Neural crest cell (in vitro differentiated cells): ENCODE measurements at places on chromosomes 7 and 10. TPM values are rescaled to one million over a fixed set of nuclear protein-coding genes. Genes with fewer than 3 reads are reported as not detected.

DNA sequence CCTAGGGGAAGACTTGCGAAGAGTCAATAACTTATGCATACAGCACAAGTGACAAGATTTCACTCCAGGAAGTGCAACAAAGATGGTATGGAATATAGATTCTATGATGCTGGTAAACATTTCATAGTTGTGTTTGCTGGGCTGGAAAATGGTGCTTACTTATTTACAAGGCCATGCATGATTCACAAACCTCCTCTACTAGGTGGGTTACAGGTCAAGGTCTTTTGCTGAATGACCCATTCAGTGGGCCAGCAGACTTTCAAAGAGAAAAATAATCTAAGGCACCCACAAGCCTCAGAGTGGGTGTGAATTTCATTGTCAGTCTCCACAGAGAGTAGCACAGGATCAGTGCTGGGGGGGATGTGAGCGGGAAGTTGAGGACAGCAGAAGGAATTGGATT lies 378.5 kb downstream of the PLXNA4 start:
- no peak for DNase-seq

DNA sequence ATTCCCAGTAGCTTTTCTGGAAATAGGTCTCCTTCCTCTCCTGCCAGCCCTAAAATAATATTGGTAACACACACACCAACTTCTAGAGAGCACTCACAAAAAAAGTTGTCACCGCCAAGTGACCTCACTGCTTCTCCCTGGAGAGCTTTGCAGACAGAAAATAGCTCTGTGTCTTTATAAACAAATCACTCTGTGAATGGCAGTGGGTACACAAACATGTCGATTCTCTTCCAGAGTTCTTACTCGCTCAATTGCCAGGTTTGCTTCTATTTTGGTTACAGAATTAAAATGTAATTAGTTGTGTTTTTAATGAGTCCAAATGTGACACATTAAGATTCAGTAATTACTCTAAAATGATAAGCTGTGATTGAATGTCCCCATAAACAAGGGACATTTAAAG lies 649.2 kb upstream of the C7orf33 start:
- DNase-seq, result no peak

DNA sequence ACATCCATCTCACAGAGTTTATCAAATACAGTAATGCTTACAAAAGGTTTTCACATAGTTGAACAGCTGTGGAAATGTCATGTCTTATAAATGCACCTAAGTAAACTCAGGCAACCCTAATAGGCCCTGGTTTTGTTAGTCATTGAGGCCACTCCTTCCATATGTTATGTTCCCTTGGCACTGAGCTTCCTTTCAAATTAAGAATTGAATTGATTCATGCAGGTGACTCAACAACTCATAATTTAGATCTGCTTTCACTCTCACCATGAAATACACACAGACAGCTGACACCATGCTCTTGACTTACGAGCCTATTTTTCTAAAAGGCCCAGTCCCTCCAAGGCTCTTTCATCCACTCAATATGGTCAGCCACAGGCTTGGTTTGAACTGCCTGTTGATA lies 476.9 kb downstream of the KCNMA1 start:
- no peak for DNase-seq

Gene IGFBP1
- total RNA-seq, result not detected in 2 replicates

GRCh38 chr10:97868134-97868685 lies 18.6 kb downstream of the GOLGA7B start:
- DNase-seq, result no peak

Gene TMEM130
- total RNA-seq, result 0.61 and 0.82 TPM in 2 replicates

GRCh38 chr7:115965236-115965635 lies 65.3 kb downstream of the TFEC start:
- no peak for DNase-seq

- DNase-seq, result no peak
These were observed 399.5 kb upstream of the ANKRD30A start for GRCh38 chr10:36725581-36726520.

Gene EGR2
- total RNA-seq, result 14.2 and 14.4 TPM in 2 replicates

DNA sequence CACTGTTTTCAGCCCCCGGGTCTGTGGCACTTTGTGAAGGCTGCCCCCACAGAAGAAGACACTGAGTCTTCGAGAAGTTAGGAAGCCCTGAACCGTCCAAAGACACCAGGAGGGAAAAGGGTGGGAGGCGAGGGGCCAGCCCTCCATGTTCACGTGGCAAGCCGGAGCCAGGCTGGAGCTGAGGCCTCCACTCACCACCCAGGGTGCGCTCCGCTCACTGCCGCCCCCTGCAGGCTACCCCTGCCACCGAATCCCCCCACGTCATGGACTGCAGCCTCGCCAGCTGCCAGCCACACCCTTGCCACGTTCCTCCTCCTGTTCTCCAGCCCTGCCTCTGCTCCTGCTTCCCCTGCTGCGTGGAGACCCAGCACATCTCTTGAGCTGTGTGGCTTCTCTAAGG lies 59.0 kb upstream of the EN2 start:
- no peak for DNase-seq

Gene DNAJC12
- total RNA-seq, result 3.8 and 4.1 TPM in 2 replicates

- no peak for DNase-seq
These were observed 100.6 kb downstream of the PLXNA4 start for GRCh38 chr7:132475669-132476116.

Gene AOC1
- total RNA-seq, result not detected in 2 replicates

- no peak for DNase-seq
These were observed 208.4 kb upstream of the KLF14 start for GRCh38 chr7:130942211-130942964.

- no peak for DNase-seq
These were observed 42.4 kb downstream of the CCNY start for GRCh38 chr10:35378541-35379210.

Gene CAMK2G
- total RNA-seq, result 25.5 and 25.7 TPM in 2 replicates

DNA sequence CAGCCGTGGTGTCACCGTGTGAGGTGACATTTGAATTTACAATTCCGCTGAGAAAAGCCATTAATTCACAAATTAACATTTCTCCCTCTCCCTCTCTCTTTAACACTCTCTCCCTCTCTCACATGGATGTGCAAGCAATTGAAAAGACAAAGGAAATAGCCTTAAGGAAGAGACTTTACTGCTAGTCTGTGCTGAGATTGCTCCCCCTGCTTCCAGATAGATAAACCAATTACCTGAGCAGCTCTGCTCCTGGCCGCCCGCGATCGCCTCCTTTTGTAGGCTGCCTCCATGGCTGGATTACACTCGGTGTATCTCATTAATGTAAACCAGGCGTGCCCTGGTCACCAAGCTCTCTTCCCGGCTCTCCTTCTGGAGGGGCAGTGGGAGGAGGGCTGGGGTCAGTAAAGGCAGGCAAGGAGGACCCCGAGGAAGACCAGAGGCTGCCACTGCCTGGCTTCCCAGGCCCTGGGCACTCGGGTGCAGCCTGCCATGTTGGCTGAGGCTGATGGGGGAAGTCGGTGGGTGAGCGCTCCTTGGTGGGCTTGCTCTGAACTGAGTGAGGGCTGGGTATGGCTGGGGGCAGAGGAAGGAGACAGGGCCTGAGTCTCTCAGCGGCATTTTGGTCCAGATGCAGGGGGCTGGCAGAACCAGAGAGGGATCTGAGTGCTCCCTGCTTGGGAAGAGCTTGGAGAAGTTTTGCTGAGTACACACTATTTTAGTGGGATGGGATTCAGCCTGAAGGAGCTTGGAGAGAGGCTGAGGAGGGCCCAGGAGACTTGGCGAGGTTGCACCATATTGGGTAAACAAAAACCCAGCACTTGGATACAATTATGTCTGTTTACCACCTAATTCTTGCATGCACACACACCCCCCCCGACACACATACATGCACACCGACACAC lies 42.9 kb downstream of the PAX2 start:
- DNase-seq, result no peak

GRCh38 chr7:14604606-14605005 lies 297.9 kb downstream of the DGKB start:
- no peak for DNase-seq

Gene PAOX
- 8.8 and 9.7 TPM in 2 replicates for total RNA-seq

Gene CPA4
- 0.41 and 0.72 TPM in 2 replicates for total RNA-seq

DNA sequence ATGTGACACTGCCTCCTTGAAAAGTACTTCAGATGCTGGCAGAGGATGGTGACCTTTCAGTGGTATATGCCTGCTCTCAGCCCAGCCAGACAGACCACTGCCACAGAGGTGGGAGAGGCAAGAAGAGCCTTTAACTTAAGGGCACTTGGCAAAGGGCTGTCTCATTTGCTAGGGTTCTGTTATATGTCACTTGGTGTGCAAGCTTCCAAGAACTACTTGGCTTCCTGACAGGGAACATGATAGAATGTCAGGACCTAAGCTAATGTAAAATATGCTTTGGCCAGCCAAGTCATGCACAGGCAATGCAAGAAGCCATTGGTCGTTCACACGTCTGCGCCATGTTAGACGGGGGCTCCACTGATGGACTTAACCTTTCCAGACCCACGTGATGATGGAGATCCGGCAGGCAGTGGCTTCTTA lies 54.7 kb downstream of the RBM20 start:
- no peak for DNase-seq

GRCh38 chr10:97498841-97499560 lies at the start of gene UBTD1:
Gene UBTD1, plus strand, starts transcription at chr10:97498924. Its CDS starts 280 bp downstream, at chr10:97499204.
- DNase-seq, result no peak

Gene DYNC1I1
- total RNA-seq, result 0.71 and 0.79 TPM in 2 replicates

DNA sequence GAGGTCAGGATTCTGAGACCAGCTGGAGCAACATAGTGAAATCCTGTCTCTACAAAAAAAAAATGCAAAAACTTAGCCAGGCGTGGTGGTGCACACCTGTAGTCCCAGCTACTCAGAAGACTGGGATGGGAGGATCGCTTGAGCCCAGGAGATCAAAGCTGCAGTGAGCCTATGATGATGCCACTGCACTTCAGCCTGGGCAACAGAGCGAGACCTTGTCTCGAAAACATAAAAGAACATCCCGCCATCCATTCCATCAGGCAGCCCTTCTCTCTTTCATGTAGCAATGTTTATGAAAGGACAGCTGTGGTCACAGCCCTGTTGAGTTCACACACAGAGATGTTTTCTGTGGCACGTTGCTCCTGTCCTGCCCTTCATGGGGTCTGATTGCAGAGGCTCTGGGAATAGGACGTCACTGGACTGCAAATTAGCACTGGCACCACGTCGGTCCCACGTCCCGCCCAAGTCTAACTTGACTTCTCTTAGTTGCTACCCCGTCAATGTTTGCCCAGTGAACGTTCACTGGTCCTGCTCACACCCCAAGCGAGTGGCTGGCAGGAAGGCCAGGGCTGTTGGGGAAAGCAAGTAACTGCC lies 64.5 kb upstream of the MYL10 start:
- DNase-seq, result no peak

Gene ADAP1
- 5.2 and 6.4 TPM in 2 replicates for total RNA-seq

DNA sequence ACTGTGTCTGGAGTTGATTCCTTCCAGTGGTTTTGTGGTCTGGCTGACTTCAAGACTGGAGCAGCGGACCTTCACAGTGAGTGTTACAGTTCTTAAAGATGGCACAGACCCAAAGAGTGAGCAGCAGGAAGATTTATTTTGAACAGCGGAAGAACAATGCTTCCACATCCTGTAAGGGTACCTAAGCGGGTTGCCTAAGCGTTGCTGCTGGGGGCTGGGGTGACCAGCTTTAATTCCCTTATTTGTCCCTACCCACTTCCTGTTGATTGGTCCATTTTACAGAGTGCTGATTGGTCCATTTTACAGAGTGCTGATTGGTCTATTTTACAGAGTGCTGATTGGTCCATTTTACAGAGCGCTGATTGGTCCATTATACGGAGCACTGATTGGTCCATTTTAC lies 13.2 kb downstream of the AKR1B15 start:
- no peak for DNase-seq

GRCh38 chr10:75948583-75948982 lies 517.2 kb downstream of the LRMDA start:
- no peak for DNase-seq

GRCh38 chr7:44318332-44318731 lies 7.1 kb downstream of the CAMK2B start:
- no peak for DNase-seq

Gene PNLIPRP2
- total RNA-seq, result not detected in 2 replicates

DNA sequence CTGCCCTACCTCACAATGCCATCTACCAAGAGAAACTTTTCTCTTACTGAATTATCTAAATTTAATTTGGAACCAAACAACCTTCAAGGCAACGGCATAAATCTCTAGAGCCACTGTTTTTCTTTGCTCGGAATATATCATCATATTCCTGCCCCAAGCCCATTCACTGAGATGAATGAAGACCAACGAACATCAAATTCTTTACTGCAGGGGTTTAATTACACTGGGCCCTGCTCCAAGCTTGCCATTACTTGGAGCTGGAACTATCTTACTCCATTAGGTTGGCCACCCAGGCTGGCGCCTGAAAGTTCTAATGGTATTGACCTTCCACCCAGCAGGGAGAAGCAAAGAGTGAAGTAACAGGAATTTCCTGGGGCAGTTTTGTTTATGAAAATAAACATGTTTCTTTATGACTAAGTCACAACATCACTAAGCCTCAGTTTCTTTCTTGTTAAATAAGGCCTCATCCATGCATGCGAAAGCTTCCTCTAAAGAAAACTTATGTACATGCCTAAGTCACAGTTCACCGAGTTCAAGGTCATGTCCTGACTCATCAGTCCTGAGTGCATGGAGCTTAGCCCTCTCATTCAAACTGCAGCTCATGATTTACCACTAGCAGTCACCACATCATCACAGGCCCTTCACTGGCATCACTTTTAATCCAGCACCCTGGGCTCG lies 42.1 kb upstream of the ANAPC16 start:
- DNase-seq, result no peak

- DNase-seq, result no peak
These were observed 215.9 kb downstream of the CRPPA start for GRCh38 chr7:16205466-16205865.

Gene MSANTD7
- total RNA-seq, result 24.7 and 27.5 TPM in 2 replicates

Gene MYOZ1
- total RNA-seq, result 0.16 and 0.18 TPM in 2 replicates
